ENCODE measurements at places on chromosomes 5 and 9.

DNA sequence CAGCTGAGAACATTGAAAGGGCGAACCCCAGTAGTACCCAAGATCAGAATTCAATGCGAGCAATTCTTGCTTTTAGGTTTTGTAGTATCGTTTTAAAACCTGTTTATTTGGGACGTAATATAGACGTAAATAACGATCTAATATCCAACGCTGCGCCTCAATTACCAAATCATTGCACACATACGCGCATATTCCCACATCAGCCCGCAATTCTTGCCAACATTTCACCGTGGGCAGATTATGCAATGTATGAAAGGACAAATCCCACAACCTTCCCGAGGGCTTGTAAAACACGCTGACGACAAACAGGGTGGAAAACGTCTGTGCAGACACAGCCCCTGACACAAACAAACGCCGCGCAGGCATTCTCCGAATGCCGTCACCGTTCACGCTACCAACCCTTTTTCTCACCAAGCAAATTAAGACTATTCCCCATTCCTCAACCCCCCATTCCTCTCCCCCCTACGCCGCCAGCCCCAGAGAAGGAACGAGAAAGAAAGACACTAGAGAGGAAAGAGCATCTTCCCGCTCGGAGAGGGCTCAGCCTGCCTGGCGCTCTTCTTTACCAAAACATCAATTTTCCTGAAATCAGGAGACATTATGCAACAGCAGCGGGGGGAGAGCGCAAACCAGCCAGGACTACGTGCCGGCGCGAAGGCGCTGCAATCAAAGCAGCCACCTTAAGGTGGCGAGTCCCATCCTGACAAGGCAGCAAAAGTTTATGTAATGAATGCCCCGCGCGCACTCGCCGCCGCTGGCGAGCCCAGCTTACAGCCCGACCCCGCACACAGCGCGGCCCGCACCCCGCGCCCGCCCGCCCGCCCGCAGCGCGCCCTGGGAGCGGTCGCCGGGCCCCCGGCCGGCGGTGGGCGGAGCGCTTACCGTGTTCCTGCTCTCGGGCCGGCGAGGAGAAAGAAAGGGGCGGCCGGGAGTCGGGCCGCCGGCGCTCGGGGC lies 597 bp downstream of the NFIL3 start:
- peak; percentile 77 for DNase-seq
- no peaks in the 10 kb centered on the region for H3K36me3 ChIP-seq
- H3K27me3 ChIP-seq: no peaks in the 10 kb centered on the region
- H3K27ac ChIP-seq: peak overlapping the region; percentile 93

GRCh38 chr5:59485107-59485506 lies 408.4 kb downstream of the PDE4D start:
- no peak overlapping the region for H3K27ac ChIP-seq
- H3K27me3 ChIP-seq: no peaks in the 10 kb centered on the region
- DNase-seq: no peak
- no peaks in the 10 kb centered on the region for H3K36me3 ChIP-seq
- H3K4me3 ChIP-seq: no peak overlapping the region

- H3K36me3 ChIP-seq: no peaks in the 10 kb centered on the region
- H3K4me3 ChIP-seq: no peak overlapping the region
- H3K27me3 ChIP-seq: no peaks in the 10 kb centered on the region
- H3K4me1 ChIP-seq: no peaks in the 10 kb centered on the region
Measured at GRCh38 chr9:19030899-19031298, 2.1 kb downstream of the SAXO1 start.

GRCh38 chr5:55072666-55073065 lies 29.8 kb upstream of the GZMA start:
- no peak overlapping the region for H3K4me3 ChIP-seq
- H3K27ac ChIP-seq: no peak overlapping the region
- H3K36me3 ChIP-seq: no peaks in the 10 kb centered on the region
- no peak for DNase-seq

DNA sequence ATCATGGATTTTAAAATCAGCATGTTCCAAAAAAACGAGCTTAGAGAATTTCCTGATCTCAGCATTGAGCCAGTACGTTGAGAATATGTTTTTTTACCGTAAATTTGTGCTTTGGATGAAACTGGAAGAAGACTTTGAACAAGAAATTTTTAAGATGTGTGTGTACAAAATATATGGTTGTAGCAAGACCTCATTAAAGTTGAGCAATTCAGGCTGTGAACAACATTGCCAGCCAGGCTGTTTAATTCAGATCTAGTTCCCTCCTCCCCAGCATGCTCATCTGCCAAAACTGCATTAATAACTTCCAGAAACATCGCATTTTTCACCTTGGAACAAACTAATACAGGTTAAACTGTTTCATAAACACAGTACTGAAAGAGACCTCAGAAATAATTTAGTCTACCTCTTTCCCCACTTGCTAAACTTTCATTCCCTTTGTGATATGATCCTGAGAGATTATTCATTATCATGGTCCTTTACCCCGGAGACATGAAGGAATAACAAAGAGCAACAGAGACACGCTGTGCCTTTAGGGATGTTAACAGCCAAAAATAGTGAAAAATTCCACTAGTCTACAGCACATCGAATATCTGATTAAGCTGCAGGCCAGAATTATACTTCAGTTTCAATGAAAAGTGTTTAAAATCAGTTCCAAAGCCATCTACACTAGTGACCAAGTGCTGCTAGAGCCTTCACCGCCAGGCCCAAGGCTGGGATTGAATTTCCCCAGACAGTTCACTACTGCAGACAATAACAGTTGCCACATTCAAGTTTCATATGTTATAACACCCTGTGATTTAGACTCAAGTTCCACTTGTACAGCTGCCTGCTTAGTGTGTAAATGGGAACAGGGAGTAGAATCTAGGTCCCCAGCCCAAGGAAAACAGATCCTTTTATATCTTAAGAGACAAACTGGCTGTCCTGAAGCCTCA lies 89.6 kb downstream of the EFNA5 start:
- H3K4me1 ChIP-seq: no peaks in the 10 kb centered on the region
- H3K27me3 ChIP-seq: no peaks in the 10 kb centered on the region
- H3K4me3 ChIP-seq: no peak overlapping the region
- no peak for DNase-seq

GRCh38 chr5:168244838-168245559 lies 46.4 kb upstream of the WWC1 start:
- no peaks in the 10 kb centered on the region for H3K4me1 ChIP-seq
- no peak for DNase-seq
- no peak overlapping the region for H3K27ac ChIP-seq
- H3K4me3 ChIP-seq: no peak overlapping the region
- no peaks in the 10 kb centered on the region for H3K36me3 ChIP-seq

DNA sequence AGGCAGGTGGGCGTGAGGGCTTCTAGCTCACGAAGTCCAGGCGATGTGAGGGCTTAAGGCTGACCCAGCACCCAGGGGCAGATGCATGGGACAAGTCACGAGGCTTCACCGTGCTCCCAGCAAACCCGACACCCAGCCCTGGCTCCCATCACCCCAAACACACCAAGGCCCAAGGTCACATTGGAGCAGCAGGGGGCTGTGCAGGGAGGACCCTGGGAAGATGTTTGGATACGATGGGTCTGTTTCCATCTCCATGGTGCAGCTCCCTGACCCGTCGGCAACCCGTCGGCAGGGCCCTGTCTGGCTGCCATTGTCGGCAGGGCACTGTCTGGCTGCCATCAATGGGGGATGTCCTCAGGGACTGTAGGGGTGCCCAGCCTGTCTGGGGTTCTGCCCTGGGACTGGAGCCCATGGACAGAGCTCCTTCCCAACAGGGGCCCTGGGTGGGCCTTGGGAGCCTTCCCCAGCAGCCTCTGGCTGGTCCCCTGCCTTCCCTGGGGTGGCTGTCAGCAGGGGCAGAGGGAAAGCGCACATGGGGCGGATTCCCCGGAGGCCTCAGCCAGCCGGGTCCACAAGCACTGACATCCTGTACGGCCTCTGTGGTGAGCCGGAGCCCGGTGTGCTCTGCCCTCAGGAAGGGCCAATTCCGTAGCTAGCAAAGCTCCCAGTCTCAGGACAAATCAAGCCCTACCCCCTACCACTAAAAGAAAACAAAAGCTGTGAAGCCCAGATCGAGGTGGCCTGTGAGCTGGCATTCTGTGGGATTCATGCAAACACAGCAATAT lies 47.1 kb downstream of the NACC2 start:
- no peak overlapping the region for H3K4me3 ChIP-seq
- DNase-seq: no peak
- H3K27ac ChIP-seq: no peak overlapping the region
- H3K27me3 ChIP-seq: no peaks in the 10 kb centered on the region
- H3K4me1 ChIP-seq: peaks cover 14% of the 10 kb centered on the region

DNA sequence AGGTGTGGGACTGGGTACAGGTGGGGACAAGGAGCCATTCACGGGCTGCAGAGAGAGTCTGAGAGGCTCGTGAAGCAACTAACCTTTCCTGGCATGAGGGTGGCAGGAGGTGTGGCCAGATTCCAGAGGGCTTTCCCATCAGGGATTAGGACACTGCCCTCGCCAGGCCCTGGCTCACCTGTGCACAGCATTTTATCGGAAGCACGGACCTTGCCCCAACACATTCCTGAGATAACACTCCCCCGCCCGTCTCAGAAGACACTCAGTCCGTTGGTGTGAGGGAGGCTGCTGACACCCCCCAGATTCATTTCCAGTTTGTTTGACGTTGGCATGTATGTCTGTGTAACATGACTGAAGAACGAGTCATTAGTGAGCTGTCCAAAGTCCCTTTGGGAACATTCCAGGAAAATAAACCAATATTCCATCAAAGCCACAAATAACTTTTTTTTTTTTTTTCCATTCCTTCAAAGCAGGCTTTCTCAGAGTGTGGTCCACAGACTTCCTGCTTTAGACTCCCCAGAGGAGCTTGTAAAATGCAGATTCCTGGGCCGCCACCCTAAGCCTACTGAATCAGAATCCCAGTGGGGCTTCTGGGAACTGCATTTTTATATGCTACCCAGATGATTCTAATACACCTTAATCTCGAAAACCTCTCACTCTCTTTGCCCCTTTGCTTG lies 23.4 kb downstream of the WWC1 start:
- H3K36me3 ChIP-seq: no peaks in the 10 kb centered on the region
- DNase-seq: peak; percentile 71
- H3K4me3 ChIP-seq: no peak overlapping the region
- H3K27ac ChIP-seq: peak overlapping the region; percentile 89
- H3K27me3 ChIP-seq: no peaks in the 10 kb centered on the region
- peaks cover 6% of the 10 kb centered on the region for H3K4me1 ChIP-seq

- no peak overlapping the region for H3K27ac ChIP-seq
- no peak for DNase-seq
- no peaks in the 10 kb centered on the region for H3K4me1 ChIP-seq
- H3K36me3 ChIP-seq: no peaks in the 10 kb centered on the region
Measured at GRCh38 chr5:118365718-118366117, 622.6 kb downstream of the DTWD2 start.

GRCh38 chr5:36728697-36729543 lies 122.5 kb downstream of the SLC1A3 start:
- no peak for DNase-seq
- H3K27ac ChIP-seq: no peak overlapping the region
- no peaks in the 10 kb centered on the region for H3K36me3 ChIP-seq
- no peaks in the 10 kb centered on the region for H3K4me1 ChIP-seq
- no peak overlapping the region for H3K4me3 ChIP-seq

DNA sequence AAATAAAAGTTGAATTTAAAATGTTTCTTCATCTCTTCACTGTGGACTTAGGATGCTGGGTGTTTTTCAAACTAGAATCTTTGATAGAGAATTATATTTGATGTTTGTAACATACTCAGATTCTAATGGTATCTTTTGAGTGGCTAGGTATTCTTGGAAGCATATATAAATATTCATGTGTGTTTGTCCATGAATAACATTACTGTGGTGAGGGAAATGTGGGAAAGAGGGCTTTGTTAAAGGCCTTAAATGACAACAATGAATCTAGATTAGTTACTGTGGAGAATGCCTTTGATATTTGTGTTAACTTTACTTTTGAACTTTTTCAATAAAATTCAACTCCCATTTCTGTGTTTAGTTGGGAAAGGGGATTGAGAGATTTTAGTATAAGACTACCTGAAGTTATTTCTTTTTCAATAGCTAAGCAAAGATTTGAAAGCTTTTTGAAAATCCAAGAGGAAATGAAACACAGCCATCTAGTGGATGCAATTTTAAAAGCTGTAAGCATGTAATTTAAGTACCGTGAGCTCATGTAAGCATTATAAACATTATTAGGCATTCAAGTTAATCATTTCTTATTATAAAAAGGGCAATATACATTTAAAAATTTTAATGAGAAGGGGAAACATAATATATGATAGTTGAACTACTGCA lies 69.6 kb downstream of the CCDC171 start:
- H3K4me1 ChIP-seq: no peaks in the 10 kb centered on the region
- DNase-seq: no peak
- no peaks in the 10 kb centered on the region for H3K36me3 ChIP-seq
- no peaks in the 10 kb centered on the region for H3K27me3 ChIP-seq
- H3K27ac ChIP-seq: no peak overlapping the region
- H3K4me3 ChIP-seq: no peak overlapping the region
